Effector CD4-positive, alpha-beta T cell (primary cell): ENCODE measurements at places on chromosomes 2 and 18.

GRCh38 chr2:160322320-160322719, 122.2 kb upstream of the ITGB6 start:
- no peak for DNase-seq

DNA sequence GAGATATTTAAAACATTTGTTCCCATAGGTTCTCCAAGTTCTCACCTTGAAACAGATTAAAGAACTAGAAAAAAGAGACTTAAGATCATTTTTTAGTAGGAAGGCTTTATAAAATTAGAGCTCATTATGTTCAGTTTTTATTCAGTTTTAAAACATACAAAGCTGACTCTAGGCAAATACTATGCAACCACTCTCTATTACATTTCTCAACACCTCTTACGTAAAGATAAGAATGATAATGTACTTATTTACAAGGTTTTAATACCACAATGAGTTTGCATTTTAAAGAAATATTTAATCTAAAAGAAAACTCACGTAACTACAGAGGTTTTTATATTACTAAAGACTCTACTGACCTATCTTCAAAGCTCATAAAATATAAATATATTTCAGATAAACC, 68.8 kb downstream of the TMEM131 start:
- no peak for DNase-seq

- DNase-seq, result no peak
Measured at GRCh38 chr2:199455545-199456382, 2.0 kb downstream of the SATB2 start.

GRCh38 chr2:54549917-54550518, 93.9 kb downstream of the SPTBN1 start:
- no peak for DNase-seq

GRCh38 chr2:47254464-47254863, 99.4 kb upstream of the STPG4 start:
- no peak for DNase-seq

GRCh38 chr18:7939521-7939920, 372.4 kb downstream of the PTPRM start:
- DNase-seq, result no peak

GRCh38 chr2:109454765-109455394, 158.9 kb downstream of the SEPTIN10 start:
- no peak for DNase-seq

- no peak for DNase-seq
Measured at GRCh38 chr2:74199275-74199701, 873 bp downstream of the MTHFD2 start.

- no peak for DNase-seq
Measured at GRCh38 chr2:54209379-54209778, 46.6 kb downstream of the TSPYL6 start.

GRCh38 chr2:78992807-78993517, 32.5 kb upstream of the REG3G start:
- DNase-seq, result no peak

GRCh38 chr2:72745679-72746368, 80.0 kb downstream of the EXOC6B start:
- no peak for DNase-seq

DNA sequence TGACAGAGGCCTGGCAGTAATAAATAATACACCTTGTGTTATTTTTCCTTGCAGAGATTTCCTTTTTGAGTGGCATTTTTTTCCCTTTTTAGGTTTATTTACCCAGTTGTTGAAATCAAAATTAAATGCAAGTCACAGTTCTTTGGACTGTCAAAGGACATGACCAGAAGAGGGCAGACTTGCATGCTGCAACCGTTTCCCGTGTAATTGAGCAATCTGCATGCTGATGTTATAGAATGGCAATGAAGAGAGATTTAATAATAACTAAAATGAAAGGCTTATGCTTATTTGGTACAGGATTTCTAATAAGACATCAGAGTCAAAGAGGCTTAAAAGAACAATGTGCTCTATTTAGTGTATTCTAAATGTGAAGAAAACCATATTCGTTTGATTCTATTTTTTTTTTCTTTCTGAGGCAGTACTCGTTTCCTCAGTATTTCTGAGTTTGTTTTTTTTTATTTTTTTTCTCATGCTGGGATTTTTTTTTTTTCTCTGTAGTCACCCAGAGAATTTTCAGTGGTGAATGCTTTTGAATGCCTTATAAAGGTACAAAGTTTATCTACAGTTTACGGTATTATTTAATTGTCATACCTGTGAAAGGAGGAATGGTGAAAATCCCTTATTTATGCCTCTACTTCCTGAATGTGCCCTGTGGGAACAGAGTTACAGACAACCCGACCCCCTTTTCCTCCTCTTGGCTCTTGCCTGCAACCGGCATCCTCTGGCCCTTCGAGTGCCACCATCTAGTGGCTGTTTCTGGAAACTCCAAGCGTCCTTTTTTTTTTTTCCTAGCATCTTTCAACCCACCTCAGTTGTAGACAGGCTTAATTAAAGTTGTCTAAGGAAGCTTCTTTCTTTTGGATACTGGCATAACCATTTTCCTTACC, 368.5 kb downstream of the LRRTM1 start:
- DNase-seq, result no peak
